ENCODE measurements at places on chromosomes 5 and 9. TPM values are rescaled to one million over a fixed set of nuclear protein-coding genes. Genes with fewer than 3 reads are reported as not detected.

Gene TMEM174
- not detected for total RNA-seq

Gene TAS2R1
- not detected for total RNA-seq

Gene DDX4
- total RNA-seq, result not detected

Gene IL31RA
- total RNA-seq, result 3.0 TPM

Gene PDZD2
- not detected for total RNA-seq

Gene SAXO1
- not detected for total RNA-seq

Gene SLC35D2
- total RNA-seq, result 12.9 TPM

Gene MAMDC2
- not detected for total RNA-seq

Gene CDH9
- total RNA-seq, result not detected

DNA sequence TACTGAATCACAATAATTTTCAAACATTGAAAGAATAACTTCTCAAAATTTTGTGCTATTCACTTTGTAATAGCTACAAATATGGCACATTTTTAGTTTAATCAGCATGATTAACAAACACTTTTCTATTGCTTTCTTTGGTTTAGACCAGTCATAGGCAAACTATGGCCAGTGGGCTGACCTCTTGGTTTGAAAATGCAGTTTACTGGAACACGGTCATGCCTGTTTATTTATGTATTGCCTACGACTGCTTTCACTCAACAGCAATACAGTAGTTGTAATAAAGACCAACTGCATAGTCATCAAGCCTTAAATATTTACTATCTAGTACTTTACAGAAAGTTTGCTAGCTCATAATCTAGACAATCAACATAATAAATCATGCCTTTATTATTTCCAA, 810.8 kb downstream of the TLE1 start:
- no peak for DNase-seq

DNA sequence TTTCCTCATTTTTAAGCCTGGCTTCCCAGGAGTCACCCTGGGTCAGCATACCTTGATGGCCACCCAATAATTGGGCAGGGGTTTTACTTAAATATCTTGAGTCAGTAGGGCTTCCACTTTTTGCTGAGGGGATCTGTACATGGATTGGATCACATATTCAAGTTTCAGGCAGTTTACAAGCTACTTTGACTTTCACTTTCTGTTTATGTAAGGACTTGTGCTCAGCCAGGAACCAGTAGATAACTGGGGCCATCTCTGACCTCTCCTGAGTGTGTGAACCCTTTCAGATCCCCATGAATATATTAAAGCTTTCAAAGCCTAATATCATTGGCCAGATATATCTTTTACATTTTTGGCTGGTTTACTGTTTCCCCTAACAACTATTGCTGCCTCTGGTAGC, 45.1 kb downstream of the SLCO6A1 start:
- no peak for DNase-seq

DNA sequence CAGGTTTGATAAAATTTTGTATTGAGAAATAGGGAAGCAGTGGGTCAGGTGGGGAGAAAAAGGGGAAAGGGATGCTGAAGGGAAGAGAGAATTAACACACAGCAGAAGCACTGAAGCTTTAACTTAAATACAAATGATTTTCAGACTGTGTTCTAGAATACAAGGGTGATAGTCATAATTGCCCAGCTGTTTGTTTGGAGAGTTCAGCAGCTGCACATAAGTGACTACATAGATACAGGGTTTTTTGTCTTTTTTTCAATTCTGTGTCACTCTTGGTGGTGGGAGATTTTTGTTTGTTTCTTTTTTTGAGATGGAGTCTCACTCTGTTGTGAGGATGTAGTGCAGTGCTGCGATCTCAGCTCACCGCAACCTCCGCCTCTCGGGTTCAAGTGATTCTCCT, 590.4 kb upstream of the SEMA6A start:
- no peak for DNase-seq

- DNase-seq, result no peak
Observed at GRCh38 chr9:12988258-12988657, 213.4 kb downstream of the LURAP1L start.

GRCh38 chr5:127785098-127785927, 82.1 kb downstream of the CCDC192 start:
- no peak for DNase-seq

DNA sequence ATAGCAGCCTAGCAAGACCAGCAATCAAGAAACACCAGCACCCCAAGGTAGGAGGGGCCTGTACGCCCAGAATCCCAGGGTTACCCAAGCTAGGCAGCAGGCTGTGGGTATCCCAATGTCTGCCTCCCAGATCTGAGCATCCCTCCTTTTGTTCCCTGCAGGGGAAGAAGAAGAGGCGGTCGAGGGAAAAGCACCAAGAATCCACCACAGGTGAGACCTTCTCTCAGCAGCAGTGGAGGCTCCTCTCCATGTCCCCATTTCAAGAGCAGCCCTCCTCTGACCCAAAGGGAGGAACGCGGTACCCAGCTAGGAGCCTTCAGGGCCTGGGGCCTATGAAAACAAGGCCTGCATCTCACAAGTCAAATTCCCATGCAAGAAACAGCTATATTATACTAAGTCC, 28.9 kb downstream of the TCF7 start:
- no peak for DNase-seq

DNA sequence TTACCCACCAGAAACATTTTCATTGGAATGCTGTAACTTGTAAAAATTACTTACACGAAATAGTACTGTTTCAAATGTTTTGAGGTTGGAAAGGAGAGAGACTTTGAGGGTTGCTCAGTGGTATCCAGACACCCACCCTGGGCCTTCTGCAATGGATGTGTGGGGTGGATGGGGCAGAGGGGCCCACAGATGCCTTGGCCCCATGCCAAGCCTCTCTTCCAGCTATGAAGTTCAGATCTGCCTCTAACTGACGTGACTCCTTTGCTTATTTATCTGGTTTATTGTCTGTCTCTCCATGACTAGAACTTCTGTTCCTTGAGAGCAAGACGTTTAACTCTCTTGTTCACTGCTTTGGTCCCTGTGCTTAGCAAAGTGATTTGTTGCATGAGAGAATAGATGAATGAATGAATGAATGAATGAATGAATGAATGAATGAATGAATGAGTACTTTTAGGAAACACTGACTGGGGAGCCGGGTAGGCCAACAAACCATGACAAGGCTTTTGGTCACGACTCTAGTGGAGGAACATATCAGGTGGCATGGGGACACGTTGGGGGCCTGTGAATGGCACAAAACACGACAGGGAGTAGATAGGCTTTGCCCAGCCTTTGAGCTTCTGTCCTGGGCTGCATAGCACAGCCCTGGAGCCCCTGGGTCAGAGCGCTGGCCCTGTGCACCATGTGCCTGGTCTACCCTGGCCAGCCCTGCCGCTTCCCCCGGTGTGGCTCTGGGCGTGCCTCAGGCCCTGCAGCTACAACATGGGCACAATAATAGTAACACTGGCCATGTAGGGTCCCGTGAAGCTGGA, 31.8 kb downstream of the AK8 start:
- DNase-seq, result no peak

DNA sequence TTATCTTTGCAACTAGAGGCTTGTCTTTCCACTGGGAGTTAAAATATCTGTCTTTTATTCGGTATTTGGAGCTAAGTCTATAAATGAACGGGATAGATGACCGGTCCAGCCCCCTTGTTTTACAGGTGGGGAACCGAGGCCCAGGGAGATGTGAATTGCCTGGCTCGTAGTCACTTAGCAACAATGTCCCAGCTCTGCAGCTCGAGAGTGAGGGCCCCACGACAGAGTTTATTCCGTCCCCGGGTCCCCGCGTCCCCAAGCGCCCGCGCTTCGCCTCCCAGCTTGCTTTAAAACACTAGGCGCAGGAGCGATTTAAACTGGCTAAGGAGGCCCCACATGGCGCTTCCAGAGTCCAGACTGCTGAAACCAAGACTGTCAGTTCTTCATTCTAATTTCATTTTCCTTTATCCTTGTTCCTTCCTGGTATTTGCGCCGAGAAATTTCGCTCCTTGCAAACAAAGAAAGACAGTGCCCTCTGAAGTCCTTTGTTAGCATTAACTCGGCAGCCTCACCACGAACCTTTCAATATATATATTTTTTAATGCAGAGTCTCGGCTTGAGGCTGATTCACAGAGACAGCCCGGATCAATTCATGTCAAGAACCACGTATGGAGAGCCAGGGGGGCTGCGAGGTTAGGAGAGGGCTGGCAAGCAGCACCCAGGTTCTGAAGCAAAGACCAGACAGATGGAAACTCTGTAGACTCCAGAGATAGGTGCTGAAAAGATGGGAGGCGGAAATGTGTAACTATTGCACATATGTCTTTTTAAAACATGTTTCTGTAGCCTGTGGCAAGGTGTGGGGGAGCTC, 1.4 kb upstream of the ENC1 start:
- DNase-seq, result no peak

DNA sequence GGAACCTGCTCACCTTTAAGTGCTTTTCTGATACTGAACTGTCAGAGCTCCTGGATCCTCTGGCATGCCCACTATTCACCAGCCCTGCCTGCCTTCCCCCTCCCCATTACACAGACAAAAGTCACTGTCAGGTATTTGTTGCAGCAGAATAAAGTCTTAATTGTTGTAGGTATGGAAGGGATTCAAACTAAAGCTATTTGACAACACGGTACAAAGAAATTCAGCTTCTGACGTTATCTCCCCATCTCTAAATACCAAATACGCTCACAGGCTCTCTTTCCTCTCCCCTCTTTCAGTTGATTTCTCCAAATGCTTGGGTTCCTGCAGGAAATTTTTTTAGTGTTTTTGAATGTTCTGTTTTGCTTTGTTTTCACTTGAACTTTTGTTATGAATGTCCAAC, 9.3 kb upstream of the TGFBR1 start:
- DNase-seq, result no peak

GRCh38 chr5:165224366-165225045, 1719.1 kb downstream of the MAT2B start:
- no peak for DNase-seq

DNA sequence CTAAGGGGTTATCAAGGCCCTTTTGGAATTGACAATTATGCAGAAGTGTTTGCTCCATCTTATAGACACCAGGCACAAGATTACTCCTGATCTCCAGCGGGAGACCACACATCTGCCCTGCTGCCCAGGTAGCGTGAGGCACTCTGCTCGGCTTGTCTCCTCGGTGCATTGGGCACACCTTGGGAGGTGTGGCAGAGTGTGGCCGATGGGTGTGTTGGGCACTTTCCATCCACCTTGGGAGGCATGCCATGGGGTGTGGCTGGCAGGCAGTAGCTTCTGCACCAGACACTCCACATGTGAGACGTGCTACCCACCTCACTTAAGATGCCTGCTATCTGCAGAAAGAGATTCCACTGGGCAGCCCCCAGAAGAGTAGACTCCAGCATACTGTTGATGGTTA, 54.1 kb downstream of the GADD45G start:
- DNase-seq, result no peak

GRCh38 chr9:138077126-138077525, 199.5 kb downstream of the CACNA1B start:
- no peak for DNase-seq

DNA sequence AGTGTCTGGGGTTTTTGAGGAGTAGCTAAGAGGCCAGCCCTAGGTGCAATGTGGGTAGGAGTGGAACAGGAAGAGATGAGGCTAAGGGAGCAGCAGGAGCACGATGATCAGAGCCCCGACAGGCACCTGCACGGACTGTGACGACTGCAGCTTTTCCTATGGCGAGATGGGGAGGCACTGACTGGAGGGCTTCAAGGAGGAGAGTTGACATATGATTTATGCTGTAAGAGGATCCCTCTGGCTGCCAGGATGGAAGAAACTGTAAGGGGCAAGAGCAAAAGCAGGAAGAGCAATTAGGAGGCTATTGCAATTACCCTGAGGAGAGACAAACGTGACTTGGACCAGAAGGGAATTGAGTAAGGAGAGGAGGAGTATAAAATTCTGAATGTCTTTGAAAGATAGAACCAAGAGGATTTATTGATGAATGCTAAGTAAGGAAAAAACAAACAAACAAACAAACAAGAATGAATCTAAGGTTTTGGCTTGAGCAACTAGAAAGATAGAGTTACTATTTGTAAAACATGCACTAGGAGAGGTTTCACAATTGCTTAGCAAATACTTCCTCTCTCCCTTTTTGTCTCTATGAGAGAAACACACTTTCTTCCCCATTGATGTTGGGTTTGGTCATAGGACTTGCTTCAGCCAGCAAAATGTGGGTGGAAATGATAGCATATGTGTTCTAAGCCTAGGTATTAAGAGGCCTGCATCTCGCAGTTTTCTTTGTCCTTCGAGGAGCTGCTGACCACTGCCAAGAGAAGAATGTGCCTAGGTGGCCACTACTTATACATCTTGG, 32.9 kb downstream of the TRPC7 start:
- no peak for DNase-seq

- DNase-seq, result no peak
Observed at GRCh38 chr9:129400971-129401622, 219.8 kb downstream of the C9orf50 start.

Measured in natural killer cell treated with Interleukin-12 subunit alpha and Interleukin-12 subunit beta and Interleukin-15 and Interleukin-18, amount 100 ng/mL, for 72 hours (primary cell).